ENCODE measurements at places on chromosomes 16 and 17. TPM values are rescaled to one million over a fixed set of nuclear protein-coding genes. Genes with fewer than 3 reads are reported as not detected.
A peak's percentile ranks its signal among the peaks of the same experiment; 100 is the strongest.

KRT16 gene
- not detected for total RNA-seq

UTS2R gene
- total RNA-seq = 34.9 TPM

TMEM92 gene
- not detected for total RNA-seq

DNAH9 gene
- total RNA-seq = not detected

KCNJ12 gene
- total RNA-seq = 0.17 TPM

DPEP3 gene
- not detected for total RNA-seq

HSD11B2 gene
- total RNA-seq = not detected

KRT12 gene
- not detected for total RNA-seq

- no peak for DNase-seq
Measured at GRCh38 chr16:81292936-81293335, 21.8 kb upstream of the GAN start.

DNA sequence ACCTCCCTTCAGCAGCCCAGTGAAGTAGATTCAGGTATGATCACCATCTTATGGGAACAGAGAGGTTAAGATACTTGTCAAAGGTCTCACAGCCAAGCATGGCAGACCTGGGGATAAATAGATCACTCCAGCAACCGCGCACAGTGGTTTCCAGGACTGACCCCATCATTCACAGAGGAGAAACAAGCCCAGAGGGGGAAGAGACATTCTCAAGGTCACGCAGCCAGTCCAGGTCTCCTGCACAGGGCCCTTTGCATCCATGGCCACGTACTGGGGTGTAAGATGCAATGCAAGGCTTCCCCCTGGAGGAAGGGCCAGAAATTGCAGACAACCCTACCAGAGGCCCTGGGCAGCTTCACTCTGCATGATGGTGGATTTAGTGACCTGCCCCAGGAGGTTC, 19.9 kb downstream of the TLE7 start:
- peak; percentile 33 for DNase-seq

DNA sequence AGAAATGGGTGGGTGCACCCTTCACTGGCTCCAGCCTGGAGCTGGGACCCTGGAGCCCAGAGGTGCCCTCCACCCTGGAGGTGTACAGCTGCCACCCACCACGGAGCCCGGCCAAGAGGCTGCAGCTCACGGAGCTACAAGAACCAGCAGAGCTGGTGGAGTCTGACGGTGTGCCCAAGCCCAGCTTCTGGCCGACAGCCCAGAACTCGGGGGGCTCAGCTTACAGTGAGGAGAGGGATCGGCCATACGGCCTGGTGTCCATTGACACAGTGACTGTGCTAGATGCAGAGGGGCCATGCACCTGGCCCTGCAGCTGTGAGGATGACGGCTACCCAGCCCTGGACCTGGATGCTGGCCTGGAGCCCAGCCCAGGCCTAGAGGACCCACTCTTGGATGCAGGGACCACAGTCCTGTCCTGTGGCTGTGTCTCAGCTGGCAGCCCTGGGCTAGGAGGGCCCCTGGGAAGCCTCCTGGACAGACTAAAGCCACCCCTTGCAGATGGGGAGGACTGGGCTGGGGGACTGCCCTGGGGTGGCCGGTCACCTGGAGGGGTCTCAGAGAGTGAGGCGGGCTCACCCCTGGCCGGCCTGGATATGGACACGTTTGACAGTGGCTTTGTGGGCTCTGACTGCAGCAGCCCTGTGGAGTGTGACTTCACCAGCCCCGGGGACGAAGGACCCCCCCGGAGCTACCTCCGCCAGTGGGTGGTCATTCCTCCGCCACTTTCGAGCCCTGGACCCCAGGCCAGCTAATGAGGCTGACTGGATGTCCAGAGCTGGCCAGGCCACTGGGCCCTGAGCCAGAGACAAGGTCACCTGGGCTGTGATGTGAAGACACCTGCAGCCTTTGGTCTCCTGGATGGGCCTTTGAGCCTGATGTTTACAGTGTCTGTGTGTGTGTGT, 46.8 kb downstream of the IL21R start:
- no peak for DNase-seq

GRCh38 chr17:36937001-36937958, at the start of gene LHX1:
Gene LHX1, plus strand, starts transcription at chr17:36937475. Its CDS starts 723 bp downstream, at chr17:36938198.
- DNase-seq = no peak

GRCh38 chr16:29650771-29651170, 12.3 kb upstream of the SPN start:
- DNase-seq = no peak

DNA sequence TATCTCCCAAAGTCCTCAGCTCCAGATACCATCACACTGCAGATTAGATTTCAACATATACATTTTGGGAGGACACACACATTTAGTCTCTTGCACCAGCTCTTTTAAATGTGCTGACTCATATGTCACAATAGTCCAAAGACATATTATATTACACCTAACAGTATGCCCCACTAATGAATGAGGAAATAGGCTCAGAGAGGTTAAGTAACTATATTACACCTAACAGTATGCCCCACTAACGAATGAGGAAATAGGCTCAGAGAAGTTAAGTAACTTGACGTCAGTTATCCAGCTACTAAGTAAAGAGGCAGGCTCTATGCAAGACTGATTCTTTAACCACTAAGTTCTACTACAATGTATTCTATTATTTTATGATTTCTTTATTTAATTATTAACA, 9.7 kb downstream of the IRX6 start:
- DNase-seq = peak; percentile 13

- DNase-seq = no peak
Measured at GRCh38 chr17:1323336-1323735, 43.9 kb downstream of the TRARG1 start.

DNA sequence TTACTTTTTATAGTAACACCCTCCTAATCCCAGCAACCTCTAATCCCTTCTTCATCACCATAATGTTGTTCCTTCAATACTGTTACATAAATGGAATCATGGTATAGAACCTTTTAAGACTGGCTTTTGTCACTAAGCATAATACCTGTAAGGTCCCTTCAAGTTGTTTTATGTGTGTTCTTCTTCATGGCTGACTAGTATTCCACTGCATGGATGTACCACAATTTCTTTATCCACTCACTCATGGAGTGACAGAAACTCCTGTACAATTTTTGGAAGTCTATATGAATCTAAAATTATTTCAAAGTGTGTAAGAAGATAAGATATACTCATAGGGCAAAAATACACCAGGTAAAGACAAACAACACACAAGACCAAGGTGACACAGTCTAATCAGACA, 36.8 kb downstream of the MEAK7 start:
- no peak for DNase-seq

DNA sequence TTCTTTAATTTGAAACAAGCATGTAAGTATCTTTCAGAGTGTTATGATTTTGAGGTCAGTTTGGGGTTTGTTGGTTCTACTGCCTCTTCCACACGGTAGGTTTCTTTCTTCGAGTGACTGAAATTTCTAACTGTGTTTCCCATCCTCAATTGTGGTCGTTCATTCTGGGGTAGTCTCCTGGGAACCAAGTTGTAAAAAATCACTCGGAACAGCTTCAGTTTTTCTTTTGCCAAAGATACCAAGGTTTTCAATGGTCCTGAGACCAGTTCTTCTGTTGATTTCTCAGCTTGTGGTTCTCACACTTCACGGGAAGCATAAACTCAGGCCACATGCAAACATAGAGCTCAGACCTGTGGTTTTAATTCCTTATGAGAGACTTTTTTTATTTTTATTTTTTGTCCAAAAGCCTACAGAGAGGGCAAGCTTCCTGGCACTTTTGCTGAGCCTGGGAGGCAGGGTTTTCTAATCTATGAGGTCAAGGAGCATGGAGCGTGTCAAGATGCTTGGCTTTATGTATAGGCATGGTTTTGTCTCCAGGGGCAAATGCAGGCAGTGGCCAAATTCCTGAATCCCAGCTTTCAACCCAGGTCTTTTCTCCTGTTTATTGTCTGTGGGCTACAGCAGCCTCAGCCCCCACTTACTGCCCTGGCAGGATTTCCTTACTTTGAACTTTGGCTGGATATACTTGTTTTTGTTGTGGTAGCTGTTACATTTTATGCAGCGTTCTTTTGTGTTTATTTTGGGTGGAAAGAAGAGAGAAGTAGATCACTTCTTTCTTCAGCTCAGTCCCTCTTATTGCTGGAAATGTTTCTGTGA, 32.9 kb downstream of the HS3ST3A1 start:
- DNase-seq = no peak

DNA sequence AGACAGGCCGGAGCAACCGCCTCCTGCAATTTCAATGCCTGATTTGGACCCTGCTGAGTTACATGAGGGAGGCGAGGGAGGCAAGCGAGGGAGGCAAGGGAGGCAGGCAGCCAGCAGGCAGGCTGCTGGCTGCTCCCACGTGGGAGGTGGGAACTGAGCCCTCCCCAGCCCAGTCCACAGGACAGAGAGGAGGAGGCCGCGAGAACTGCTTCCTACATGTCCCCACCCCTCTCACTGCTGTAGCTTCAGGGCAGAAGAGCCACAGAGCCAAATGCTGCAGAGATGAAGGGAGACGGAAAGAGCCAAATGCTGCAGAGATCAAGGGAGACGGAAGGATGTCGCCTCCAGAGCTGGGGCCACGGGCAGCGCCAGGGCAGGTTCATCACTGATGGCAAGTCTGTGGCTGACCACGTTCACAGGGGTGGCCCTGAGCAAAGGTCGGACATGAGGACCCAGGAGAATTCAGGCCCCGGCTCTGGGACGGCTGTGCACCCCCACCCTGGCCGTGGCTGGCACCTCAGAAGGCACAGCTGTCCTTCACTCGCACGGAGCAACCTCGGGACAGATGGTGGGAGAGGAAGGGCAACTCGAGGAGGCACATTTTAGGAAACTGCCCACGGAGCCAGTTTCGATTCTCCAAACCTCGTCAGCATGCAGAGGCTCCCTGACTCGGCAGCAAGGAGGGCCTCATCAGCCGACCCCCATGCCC, 21.5 kb downstream of the RPH3AL start:
- no peak for DNase-seq

GRCh38 chr17:31404028-31404949, 12.8 kb downstream of the RAB11FIP4 start:
- DNase-seq = no peak

DNA sequence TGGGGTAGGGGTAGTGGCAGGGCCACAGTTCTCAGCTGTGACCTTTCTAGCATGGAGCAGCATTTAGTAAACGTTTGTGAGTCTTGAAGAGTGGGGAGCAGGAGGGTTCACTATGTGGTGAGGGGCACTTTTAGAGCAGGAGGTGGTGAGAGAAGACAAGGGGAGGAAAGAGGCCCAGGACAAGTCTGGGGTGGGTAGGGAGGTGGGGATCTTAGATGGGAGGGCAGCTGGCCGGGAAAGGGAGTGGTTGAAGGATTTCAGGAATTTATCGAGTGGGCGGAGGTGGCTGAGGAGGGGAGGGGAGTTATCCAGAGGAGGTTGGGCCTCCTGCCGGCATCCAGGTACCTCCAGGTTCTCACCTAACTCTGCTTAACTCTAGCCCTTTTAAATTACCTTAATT, 1.9 kb downstream of the CLEC16A start:
- no peak for DNase-seq

DNA sequence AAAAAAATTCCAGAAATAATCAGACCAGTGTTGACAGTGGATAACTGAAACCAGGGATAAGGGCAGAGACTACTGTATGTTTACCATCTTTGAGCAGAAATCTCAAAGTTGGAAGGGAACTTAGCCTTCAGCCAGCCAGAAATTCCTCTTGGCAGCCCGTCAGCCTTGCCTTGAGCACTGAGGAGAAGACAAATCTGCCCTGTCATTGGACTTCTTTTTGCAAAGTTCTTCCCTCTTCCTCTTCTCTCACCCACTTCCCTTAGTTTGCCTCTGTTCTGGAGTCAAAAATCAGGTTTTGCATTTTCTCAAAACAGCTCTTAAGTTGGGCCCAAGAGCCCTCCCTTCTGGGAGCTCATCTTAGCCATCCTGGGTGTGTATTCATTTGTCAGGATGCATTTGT, 6.2 kb downstream of the TUFM start:
- no peak for DNase-seq

- DNase-seq = no peak
Measured at GRCh38 chr17:80989586-80989913, 2.1 kb upstream of the CHMP6 start.

- DNase-seq = no peak
Measured at GRCh38 chr16:84535408-84535807, 30.9 kb upstream of the MEAK7 start.

- DNase-seq = no peak
Measured at GRCh38 chr16:69037373-69038160, 67.9 kb upstream of the HAS3 start.

DNA sequence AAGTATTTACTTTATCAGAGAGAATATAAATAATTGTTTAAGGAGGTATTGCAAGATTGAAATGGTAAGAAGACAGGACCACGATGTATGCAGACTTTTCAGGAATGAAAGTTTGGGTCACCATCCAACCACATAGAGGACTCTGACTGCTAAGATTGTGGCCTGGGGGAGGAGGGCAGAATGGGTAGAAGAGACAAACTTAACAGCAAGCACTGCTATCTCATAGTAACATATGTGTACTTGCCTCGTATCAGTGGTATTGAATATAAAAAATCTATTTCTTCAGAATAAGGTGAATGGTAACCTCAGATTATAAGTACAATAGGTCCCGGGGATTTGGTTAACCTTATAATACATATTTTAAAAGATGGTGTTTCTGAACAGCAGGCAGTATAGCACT, 5.8 kb downstream of the KRT10 start:
- no peak for DNase-seq

DNA sequence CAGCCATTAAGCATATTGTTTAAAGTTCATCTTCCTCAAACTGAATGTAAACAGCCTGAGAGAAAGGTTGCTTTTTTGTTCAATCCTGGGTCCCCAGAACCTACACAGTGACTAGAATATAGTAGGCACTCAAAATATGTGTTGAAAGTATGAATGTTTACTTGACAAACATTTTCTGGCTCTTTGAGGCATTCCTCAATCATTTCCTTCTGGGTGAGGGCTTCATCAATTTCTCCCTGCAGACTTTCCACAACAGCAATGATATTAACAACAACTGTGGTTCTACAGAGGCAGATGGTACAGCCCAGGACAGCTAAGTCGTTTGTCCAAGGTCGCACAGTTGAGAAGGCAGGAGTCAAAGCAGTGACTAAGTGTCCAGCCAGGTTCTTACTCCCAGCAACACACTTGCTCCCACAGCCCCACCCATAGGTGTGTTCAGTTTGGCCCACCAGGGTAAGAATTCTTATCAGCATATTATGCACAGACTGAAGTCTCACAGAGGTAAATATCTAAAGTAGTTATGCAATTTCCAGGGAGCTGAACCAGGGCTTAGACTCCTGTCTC, 61.1 kb downstream of the HS3ST3B1 start:
- DNase-seq = no peak

- DNase-seq = no peak
Measured at GRCh38 chr16:57022445-57022844, 33.1 kb downstream of the NLRC5 start.

DNA sequence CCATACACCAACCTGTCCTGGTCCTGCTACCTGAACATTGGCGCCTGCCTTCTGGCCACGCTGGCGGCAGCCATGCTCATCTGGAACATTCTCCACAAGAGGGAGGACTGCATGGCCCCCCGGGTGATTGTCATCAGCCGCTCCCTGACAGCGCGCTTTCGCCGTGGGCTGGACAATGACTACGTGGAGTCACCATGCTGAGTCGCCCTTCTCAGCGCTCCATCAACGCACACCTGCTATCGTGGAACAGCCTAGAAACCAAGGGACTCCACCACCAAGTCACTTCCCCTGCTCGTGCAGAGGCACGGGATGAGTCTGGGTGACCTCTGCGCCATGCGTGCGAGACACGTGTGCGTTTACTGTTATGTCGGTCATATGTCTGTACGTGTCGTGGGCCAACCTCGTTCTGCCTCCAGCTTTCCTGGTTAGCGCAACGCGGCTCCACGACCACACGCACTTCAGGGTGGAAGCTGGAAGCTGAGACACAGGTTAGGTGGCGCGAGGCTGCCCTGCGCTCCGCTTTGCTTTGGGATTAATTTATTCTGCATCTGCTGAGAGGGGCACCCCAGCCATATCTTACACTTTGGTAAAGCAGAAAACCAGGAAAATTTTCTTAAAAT, 21.5 kb downstream of the TMEM204 start:
- no peak for DNase-seq

Data from OCI-LY7 (cell line).